ENCODE measurements at places on chromosomes 13 and 19.

DNA sequence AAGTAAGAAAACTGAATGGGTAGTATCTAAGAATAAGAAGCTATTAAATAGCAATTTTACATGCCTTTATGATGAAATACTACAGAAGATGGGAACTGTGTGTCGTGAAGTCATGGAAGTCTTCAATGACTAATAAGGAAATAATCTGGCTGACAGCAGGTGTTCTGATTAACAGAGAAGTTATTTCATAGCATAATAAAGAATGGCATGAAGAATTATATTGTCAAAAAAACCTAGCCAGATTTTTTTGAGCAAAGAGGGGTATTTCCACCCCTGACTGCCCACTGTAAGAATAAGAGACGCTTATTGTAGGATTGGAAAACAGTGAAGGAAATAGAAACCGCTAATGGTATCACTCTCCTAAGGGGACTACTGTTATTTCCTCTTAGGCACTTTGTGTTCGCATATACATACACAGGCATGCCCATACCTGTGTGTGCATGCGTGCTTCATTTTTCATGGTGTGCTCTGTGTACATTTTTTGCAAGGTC lies 318.8 kb downstream of the SHISA2 start:
- no peak for DNase-seq

DNA sequence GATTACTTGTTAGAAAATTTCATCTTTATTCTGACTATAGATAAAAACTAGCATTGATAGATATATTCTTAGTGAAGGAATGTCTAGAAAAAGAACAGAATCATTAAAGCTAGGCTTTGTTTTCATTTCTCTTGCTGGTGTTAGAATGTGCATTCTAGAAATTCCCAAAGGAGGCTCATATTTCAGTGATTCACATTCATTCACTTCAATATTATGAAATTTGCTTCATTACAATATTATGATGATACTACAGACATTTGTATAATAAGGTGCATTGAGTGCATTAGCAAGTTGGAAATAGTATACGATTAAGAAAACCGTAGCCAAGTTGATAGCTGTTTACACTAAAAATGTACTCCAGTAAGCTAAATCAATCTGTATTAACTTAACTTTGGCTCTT lies 70.7 kb upstream of the MYCBP2 start:
- DNase-seq, result no peak

DNA sequence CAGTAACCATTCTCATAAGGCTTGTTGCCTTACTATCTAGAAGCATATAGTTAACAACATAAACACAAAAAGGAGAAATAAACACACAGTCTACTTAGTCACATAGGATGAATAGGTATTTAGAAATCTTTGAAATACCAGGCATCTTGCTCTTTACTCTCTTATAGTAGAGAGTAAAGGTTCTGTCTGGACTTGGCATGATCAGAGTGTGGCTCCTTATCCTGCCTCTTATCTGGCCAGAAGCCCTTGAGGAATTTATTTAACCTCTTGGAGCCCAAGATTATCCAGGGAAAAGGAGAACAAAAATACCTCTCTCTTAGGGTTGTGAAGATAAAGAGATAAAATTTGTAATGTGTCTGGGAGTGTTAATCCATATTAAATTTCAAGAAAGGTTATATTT lies 100.2 kb upstream of the MBNL2 start:
- DNase-seq, result no peak

DNA sequence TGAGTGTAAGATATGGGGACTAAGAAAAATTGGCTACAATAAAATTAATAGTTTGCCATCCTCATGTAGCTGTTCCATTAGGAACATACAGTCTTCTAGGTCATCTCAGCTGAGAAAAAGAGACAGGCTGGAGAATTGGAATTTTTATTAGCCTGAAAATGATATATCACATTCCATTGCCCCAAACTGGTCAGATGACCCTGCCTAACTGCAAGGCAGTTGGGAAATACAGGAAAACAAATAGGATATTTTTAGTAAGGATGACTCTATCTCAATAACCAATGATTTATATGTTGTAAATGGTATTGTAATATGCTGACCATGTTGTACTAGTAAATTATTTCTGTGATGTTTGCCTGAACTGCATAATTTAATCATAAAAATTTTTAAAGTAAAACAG lies 673.8 kb downstream of the PCDH9 start:
- no peak for DNase-seq

- DNase-seq, result peak; percentile 53
These were observed 10.6 kb downstream of the FUT6 start for GRCh38 chr19:5828661-5829566.

DNA sequence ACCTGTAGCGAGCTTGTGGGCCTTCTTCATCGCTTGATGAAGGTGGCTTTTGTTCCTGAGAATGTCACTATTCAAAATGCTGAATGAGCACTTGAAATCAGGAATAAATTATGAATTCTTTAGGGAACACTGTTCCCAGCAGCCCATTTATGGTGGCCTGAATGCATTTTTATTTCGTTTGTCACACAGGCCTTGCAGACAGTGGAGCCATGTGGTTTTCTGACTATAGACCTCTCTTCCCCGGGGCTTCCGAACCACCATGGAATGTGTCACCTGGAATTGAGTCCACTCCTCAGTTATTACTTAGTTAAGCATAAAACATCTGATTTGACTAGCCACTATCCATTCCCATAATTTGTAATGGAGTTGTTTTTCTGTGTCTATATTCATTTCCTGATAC lies 396.9 kb downstream of the IRS2 start:
- no peak for DNase-seq

DNA sequence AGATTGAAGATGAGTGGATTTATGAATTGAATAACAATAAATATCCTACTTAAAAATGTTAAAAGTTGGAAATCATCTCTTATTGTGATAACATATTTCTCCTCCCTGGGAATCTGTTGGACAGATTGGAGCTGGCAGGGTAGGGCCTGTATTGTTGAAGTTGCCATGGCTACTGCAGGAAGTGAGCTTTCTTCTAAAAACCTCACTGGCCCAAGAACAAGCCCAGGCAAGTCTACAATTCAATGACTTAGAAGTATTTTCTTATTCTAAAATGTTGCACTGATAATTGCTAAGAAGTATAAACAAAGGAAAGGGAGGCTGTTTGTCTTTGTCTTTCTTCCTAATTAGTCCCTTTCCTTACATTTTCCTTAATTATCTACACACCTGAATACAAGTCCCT lies 112.1 kb downstream of the DLEU7 start:
- no peak for DNase-seq

- no peak for DNase-seq
These were observed 25.5 kb downstream of the FGF21 start for GRCh38 chr19:48780631-48781391.

- DNase-seq, result no peak
These were observed 363.7 kb downstream of the LIG4 start for GRCh38 chr13:107851670-107852069.

DNA sequence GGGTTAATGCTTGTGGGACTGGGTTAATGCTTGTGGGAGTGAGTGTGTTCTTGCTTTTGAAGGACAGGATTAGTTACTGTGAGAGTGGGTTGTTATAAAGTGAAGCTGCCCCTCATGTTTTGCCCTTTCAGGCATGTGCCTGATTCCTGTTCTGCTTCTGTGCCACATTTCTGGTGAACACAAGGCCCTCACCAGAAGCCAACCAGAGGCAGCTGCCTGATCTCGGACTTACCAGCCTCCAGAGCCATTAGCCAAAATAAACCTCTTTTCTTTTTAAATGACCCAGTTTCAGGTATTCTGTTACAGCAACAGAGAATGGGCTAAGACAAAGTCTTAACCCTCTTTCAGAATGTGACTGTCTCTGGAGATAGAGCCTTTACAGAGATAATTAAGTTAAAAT lies 113.3 kb upstream of the TMTC4 start:
- DNase-seq, result no peak

DNA sequence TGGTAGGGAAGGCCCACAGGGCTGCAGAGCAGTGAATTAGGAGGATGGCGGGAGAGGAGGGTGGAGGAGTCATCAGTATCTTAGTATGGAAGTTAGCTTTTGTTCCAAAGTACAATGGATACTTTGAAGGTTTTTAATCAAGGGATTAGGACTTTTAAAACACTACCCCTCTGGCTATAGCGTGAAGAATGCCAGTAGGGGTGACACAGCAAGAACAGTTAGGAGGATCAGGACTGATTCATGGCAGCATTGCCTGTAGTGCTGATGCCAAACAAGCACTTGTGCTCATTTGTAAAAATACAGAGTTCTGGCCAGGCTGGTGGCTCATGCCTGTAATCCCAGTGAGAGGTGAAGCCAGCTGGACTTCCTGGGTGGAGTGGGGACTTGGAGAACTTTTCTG lies 46.2 kb downstream of the SKA3 start:
- no peak for DNase-seq

DNA sequence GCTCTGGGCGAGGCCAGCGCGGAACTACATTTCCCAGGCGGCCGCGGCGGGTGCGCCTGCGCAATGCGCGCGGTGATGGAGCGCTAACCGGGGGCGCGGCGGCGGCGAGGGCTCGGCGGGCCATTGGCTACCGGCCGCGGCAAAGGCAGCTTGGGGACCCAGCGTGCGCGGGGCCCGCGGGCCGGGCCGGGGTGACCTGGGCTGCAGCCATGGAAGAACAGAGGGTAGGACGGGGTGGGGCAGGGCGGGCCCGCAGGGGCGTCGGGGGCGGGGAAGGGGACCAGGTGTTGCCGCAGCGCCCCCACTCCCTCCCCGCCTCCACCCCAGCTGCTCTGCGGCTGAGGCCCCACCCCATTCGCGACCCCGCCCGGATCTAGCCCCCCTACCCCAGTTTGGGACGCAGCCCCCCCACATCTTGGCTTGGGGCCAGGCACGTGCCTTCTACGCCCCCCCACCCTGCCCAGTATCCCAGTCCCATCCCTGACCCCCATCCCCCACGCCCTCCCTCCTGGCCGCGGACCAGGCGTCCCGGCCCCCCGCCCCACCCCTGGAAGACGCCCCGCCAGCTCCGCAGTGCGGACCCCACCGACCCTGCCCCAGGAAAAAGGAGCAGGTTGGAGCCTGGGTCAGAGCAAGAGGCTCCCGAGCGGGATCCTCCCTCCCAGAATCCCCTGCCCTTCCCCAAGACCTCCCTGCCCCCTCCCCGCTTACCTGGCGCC lies at the start of gene FSD1:
FSD1 (plus strand) TSS at position 61 of the 719 bp plus-strand sequence; CDS start at position 210, 149 bp downstream.
- DNase-seq, result peak; percentile 75

DNA sequence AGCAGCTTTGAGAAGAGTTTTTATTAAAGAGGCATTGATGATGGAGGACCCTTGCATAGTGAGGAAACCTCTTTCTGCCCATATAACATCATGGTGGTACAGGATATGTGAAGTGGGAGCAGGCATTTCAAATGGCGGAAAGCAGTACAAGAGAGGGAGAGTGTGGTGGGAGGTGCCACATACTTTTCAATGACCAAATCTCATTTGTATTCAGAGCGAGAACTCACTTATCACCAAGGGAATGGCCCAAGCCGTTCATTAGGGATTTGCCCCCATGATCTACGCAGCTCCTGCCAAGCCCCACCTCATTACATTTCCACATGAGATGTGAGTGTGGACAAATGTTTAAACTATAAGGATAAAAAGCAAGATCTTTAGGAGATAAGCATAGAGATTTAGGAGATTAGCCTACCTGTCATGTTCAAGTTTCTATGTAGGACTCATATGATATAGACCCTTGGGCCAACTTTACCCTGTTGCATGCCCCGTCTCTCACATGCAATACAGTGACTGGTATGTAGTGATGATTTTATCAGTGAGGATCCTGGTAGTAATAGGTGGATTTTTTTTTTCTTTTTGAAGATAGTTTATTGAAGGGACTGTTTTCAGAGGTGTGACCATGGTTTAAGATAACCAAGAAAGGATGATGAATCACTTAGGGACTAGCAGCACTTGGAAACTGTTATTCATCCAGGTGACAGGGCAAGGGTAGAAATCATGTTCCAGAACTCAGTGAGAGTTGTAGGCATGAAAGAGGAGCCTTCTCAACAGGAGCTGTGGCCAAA lies 38.3 kb downstream of the DNAJC15 start:
- no peak for DNase-seq

DNA sequence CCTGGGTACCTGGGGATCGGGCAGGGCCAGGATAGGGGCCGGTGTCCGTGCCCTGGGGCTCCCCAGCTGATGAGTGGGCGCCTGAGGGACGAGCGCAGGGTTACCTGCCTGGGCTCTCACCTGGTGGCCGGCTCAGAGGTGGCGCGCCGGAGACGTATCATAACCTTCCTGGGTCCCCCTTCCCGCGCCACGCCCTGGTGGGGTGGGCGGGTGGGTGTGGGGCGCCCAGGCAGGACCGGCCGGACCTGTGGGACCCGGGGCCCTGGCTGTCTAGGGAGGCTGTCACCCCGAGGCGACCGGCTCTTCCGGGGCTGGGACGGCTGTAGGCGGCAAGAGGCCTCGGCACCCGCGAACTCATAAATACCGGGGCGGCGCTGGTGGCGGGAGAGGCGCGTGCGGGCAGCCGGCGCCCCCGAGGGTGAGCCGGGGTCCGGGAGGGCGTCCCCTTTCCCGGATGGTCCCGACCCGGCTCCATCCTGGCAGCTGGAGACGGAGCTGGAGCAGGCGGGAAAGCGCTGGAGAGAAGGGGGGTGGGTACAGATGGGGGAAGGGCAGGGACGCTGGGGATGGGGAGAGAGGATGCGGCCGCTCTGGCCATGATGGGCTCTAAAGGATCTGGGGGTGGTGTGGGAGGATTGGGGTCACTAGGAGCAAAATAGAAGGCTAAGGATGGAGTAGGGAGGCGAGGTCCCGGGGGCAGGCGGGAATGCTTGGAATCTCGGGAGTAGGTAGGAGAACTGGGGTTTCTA lies at the start of gene ACP7:
ACP7 (plus strand) TSS at position 386 of the 749 bp plus-strand sequence. CDS start 902 bp downstream, outside the sequence.
- DNase-seq, result peak; percentile 19

GRCh38 chr13:26041444-26041843 lies 10.4 kb downstream of the SHISA2 start:
- DNase-seq, result no peak

DNA sequence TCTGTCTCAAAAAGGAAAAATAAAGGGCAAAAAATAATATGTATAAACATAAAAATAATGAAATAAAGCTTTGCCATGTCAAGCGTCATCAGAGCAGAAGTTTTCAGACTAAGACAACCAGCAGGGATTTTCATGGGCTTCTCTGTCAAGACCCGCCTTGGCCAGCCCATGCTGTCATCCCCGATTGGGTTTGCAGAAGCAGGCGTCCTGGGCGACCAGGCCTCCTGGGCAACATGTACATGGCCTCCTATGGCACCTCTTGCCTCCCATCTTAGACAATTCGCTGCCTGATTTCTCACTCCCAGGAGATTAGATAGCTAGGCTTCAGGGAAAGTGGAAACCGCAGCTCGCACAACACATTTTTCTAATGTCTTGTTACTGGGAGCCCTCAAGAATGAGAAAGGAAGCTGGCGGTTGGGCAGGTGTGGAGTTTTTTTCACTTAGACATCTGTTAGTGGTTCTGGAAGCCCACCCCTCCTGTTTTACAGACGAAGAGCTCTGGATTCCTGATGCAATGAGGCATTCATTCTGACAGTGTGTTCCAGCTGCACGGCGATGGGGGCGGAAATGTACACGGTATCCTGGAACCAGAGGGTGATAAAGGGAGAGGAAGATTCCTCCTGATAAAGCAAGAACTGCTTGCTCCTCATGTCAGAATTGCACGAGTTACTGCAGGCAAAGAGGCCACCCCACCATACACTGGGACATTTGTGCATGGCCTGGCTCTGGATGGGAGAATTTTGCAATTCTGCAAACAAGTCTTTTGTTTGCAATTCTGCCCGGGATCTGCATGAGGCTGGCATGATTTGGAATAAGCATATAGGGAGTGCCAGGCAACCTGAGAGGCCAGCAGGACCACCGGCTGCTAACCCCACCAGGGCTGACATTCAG lies 47.4 kb upstream of the KATNAL1 start:
- no peak for DNase-seq

Data from CD8-positive, alpha-beta T cell (primary cell).